ENCODE measurements at places on chromosomes 7 and 10. TPM values are rescaled to one million over a fixed set of nuclear protein-coding genes. Genes with fewer than 3 reads are reported as not detected.

Gene DNAH11
- 0.59 TPM for total RNA-seq

Gene FAM25G
- total RNA-seq: not detected

Gene SAMD9
- 12.1 TPM for total RNA-seq

Gene C7orf33
- total RNA-seq: not detected

Gene DENND10
- 71.8 TPM for total RNA-seq

Gene ACHE
- not detected for total RNA-seq

Gene CRYGN
- not detected for total RNA-seq

Gene ALOX5
- total RNA-seq: not detected

Gene NPY
- total RNA-seq: not detected

Gene MORN4
- total RNA-seq: 4.2 TPM

Gene ELN
- total RNA-seq: 385 TPM

Gene INA
- total RNA-seq: 0.30 TPM

Gene CTAGE8
- total RNA-seq: not detected

Gene ADARB2
- not detected for total RNA-seq

Gene NYAP1
- 0.38 TPM for total RNA-seq

Gene CALHM1
- not detected for total RNA-seq

Gene MDH2
- 61.3 TPM for total RNA-seq

Gene VSTM4
- total RNA-seq: 0.23 TPM

Gene SRRT
- 40.3 TPM for total RNA-seq

Gene MSMB
- total RNA-seq: not detected

Gene FBXL13
- 1.6 TPM for total RNA-seq

Gene NCF1
- total RNA-seq: not detected

Gene SRGN
- total RNA-seq: 41.5 TPM

All from smooth muscle cell of the coronary artery (primary cell).